ENCODE measurements at places on chromosomes 1 and 21.
A peak's percentile ranks its signal among the peaks of the same experiment; 100 is the strongest.

DNA sequence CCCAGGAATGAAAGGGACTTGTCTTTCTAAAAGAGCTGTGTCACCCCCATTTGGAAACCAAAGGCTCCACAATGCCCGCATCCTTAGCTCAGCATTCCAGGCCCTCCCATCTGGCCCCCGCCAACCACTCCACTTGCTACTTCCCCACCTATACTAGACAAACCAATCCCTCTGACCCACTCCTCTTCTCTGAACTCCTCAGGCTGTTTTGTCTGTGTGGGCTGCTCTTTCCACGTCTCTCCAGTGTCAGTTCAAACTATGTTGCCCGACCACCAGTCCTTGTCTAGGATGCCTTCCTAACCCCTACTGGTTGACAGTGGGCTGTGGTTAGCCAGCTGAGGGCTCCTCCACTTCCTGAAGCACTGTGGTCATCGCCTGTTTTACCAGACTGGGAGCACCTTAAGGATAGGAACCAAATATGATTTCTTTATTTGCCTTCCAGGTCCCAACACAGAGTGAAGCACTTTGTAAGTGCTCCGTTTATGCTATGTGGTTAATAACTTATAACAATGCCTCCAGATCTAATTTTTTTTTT lies 8.1 kb upstream of the COA7 start:
- no peak for DNase-seq

GRCh38 chr1:156684227-156684782 lies 7.1 kb upstream of the NES start:
- DNase-seq, result peak; percentile 96

- no peak for DNase-seq
Measured at GRCh38 chr1:215052256-215053015, 30.1 kb upstream of the KCNK2 start.

- DNase-seq, result no peak
Measured at GRCh38 chr21:31659286-31659535, 282 bp upstream of the SOD1 start.

DNA sequence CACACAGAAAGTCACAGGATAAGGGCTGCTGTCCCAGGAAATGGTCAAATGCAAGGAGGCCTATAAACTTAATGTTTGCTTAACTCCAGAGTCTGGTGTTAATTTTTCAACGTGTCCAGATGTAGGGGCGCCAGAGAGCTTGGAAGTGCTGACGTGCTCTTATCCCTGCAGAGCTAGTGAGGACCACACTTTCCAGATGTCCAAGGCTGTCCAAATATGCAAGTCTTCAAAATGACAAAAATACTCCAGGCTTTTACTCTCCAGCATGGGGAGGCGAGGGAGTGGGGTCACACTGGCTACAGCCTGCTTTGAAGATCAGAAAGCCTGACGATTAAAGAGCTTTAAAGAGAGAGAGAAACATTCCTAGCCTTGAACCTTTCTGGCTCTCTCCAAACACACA lies 57.6 kb downstream of the ABCA4 start:
- peak; percentile 42 for DNase-seq

DNA sequence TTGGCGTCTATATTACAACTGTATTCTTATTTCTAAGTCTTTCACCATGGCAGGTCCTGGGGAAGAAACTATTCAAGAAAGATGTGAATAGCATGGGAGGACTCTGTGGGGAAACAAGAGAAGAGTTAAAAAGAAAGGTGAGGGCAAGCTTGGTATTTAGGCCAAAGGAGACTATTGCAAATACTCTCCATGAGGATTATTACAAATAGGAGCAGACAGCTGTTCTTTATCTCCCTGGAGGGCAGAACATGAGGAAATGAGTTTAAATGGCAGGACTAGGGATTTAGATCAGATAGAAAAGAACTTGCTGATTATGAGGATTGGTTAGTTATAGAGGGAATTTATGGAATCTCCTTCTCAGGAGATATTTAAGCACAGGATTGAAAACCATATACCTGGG lies 186.8 kb downstream of the CDC7 start:
- no peak for DNase-seq

GRCh38 chr1:111730706-111731105 lies 8.5 kb downstream of the INKA2 start:
- DNase-seq, result no peak

All from epithelial cell of esophagus (primary cell).